ENCODE measurements at places on chromosomes 12 and 14.

- peak; percentile 47 for DNase-seq
Observed at GRCh38 chr14:51419685-51420084, 179.6 kb downstream of the TMX1 start.

GRCh38 chr12:109356577-109356976, 8.9 kb downstream of the MYO1H start:
- DNase-seq, result no peak

GRCh38 chr12:19596434-19597166, 157.3 kb downstream of the AEBP2 start:
- DNase-seq, result no peak

GRCh38 chr12:104387190-104387589, 69.6 kb upstream of the CHST11 start:
- DNase-seq, result no peak

DNA sequence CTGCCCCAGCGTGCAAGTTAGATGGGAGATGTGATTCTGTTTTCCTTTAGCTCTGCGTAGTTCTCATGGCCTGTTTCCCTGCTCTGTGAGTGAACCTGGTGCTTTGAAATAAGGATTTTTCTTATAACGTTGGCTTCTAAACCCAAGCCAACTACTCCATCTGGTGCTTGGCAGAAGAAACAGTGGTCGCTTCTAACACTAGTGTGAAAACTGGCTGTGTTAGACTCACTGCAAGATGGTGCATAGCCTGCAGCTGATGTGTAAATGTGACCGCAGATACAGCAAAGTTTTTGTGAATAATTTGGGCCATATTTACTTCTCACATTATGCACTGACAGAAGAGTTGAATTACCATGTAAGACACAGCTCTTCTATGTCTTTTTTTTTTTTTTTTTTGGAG, 12.2 kb downstream of the GTF2H3 start:
- no peak for DNase-seq

DNA sequence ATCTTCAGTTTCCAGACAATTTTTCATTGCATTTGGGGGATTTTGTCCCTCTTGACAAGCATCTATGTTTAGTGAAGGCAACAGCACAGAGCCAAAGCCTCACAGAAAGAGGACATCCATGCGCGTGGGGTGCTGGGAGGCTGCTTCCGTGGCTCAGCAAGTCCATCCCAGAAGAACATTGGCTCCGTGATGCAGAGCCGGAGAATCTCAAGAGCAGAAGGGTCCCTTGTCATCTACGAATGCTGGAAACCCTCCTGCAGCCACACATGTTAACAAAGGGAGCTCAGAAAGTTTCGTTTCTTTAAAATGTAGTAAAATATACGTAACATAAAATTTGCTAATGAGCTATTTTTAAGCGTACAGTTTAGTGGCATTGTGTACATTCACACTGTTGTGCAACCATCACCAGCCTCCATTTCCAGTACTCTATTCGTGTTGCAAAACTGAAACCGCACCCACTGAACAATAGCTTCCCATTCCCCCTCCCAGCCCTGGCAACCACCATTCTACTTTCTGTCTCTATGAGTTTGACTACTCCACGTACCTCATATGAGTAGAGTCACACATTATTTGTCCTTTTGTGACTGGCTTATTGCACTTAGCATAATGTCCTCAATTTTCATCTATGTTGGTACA, 185.9 kb downstream of the TTC7B start:
- DNase-seq, result no peak

- DNase-seq, result peak; percentile 49
Observed at GRCh38 chr12:93502802-93503623, 35.7 kb downstream of the MRPL42 start.

GRCh38 chr12:48818831-48819590, 715 bp downstream of the CACNB3 start:
- DNase-seq, result no peak

- DNase-seq, result no peak
Observed at GRCh38 chr14:33150666-33151428, 212.2 kb downstream of the NPAS3 start.

All from activated CD4-positive, alpha-beta T cell treated with anti-CD3 and anti-CD28 coated beads, Interleukin-10, Interleukin-2, amounts not matched to agents 100 ng/mL and 50 ng/mL, durations not matched to agents 16 hours and 8 hours (primary cell).